ENCODE measurements at places on chromosomes 2 and 18. TPM values are rescaled to one million over a fixed set of nuclear protein-coding genes. Genes with fewer than 3 reads are reported as not detected.

The LRATD1 gene
- 4.9 TPM for total RNA-seq

The PROC gene
- not detected for total RNA-seq

The METTL21A gene
- 17.5 TPM for total RNA-seq

The FAM237A gene
- not detected for total RNA-seq

The DYSF gene
- 24.7 TPM for total RNA-seq

The LAPTM4A gene
- total RNA-seq, result 98.7 TPM

The POTEI gene
- 0.10 TPM for total RNA-seq

The TUBA3E gene
- not detected for total RNA-seq

DNA sequence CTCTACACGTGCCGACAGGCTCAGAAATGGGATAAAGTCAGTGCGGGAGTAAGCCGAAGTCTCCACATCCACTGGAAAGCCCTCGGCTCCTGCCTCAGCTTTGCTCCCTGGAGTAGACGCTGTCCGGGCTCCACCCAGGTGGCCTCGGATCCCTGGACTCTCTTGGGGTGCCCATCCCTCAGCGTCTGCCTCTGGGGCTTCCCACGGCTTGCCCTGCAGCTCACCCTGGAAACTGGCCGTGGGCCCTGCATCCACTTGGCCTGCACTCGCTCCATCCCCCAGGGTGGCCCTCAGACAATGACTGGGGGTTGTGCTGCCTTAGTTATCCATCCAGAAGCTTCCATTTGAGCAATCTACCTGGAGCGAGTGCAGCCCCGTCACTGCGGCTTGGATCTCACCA is 36.2 kb upstream of the TAF1B start:
- DNase-seq, result no peak

GRCh38 chr2:176291809-176292283 is 22.6 kb downstream of the MTX2 start:
- no peak for DNase-seq

- DNase-seq, result no peak
Measured at GRCh38 chr18:59229701-59230443, 9.9 kb downstream of the GRP start.

- DNase-seq, result peak; percentile 73
Measured at GRCh38 chr2:101114815-101115214, 36.4 kb downstream of the TBC1D8 start.

- no peak for DNase-seq
Measured at GRCh38 chr2:40457837-40458236, 5.9 kb upstream of the SLC8A1 start.

GRCh38 chr2:84880645-84881521 is at the start of gene TRABD2A:
TRABD2A (minus strand) TSS chr2:84881084; CDS start chr2:84881039, 45 bp downstream.
- DNase-seq, result peak; percentile 38

- DNase-seq, result no peak
Measured at GRCh38 chr2:144998435-144998834, 478.5 kb upstream of the ZEB2 start.

DNA sequence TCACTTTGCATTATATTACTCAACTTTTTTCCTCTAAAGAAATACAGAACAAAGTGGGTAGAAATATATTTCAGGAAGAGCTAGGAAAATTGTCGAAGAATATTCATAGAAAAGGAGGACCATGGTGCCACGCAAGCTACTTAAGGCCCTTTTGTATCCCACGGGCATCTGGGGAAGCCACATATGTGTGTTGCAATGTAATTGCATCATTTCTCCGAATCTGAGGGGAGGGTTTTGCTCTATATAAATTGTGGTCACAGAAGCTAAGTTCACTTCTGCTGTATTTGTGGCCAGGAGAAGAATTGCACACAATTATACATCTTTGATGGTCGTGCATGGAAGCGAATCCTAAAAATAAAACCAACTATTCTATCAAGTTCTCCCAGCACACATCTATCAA is 360.3 kb downstream of the IRS1 start:
- no peak for DNase-seq

DNA sequence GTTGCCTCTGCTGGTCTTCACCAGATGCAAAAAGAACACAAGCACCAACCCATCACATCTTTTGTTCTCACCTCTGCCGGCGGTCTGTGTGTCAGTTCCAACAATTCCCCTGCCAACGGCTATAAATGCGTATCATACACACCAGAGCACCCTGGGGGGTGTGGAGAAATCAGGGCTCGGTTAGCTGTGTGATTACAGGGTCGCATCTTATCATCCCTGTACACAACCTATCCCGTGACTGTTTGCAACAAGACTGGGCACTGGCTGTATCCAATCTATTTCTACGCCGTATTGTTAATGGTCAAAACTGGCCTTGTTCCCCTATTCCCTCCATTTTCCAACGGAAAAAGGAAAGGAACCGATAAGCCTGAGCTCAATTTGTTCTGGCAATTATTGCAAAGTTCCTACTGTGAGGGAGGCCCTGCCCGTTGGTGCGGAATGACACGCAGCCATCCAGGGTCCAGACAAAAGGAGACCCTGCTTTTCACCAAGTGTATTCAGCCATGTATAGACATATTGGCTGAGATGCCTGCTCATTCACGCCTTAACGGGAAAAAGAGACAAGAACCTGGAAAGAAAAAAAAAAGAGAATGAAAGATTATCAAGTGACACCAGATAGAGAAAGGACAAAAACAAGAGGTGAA is 136.9 kb downstream of the CDH20 start:
- no peak for DNase-seq

- DNase-seq, result no peak
Measured at GRCh38 chr2:72780477-72780876, 45.4 kb downstream of the EXOC6B start.

- DNase-seq, result no peak
Measured at GRCh38 chr18:59140302-59140885, 710 bp downstream of the SEC11C start.

DNA sequence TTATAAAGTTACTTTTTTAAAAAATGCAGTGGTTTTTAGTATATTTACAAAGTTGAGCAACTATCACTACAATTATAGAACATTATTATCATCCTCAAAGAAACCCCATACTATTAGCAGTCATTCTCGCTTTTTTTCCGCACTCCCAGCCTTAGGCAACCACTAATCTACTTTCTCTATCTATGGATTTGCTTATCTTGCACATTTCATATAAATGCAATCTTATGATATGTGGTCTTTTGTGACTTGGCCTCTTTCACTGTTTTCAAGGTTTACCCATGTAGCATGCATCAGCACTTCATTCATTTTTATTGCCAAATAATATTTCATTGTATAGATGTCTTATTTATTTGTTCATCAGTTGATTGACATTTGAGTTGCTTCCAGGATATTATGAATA is 273.4 kb downstream of the AGPS start:
- no peak for DNase-seq

GRCh38 chr18:48217258-48218250 is 191.6 kb downstream of the ZBTB7C start:
- no peak for DNase-seq

GRCh38 chr2:36692121-36692520 is 4.4 kb upstream of the VIT start:
- no peak for DNase-seq

DNA sequence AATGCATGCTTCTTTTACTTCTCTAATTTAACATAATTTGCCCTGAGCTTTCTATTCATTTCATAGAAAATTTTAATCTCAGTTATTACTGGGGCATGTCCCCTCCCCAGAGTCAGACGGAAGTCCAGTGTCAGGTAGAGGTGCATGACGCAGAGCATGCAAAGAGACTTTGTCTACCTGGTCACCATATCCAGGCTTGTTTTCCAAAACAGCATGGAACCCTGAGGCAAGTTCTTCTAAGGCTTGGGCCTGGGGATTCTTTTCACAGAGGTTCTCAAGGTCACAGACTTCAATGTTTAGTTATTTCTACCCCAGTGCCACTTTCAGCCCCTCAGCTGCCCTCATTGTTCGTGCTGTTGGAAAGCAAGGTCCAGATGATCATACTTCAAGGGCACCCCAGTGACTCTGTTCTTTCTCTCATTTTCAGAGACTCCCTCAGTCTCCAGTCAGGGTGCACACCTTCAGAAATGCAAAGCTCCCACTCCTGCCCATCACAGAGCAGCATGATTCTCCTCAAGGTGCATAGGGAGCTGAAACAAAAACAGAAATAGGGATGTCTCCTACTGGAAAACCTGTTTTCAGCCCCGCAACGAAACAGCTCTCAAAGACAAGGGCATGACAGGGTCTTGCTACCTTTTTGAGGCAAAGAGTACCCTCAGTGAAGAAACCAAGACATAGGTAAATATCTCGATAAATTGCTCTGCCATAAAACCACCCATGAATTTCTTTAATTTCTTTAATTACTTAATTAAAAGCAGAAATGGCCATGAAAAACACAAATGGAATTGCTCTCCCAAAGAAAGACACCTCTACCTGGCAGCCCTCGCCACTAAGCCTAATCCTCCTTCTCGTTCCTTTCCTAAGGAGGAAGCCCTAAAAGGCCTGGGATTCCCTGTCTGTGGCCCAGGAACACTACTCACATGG is 9.5 kb upstream of the EVA1A start:
- DNase-seq, result no peak

GRCh38 chr18:54872681-54873080 is 44.4 kb downstream of the RAB27B start:
- no peak for DNase-seq

- no peak for DNase-seq
Measured at GRCh38 chr2:179701524-179702110, 159.8 kb downstream of the ZNF385B start.

DNA sequence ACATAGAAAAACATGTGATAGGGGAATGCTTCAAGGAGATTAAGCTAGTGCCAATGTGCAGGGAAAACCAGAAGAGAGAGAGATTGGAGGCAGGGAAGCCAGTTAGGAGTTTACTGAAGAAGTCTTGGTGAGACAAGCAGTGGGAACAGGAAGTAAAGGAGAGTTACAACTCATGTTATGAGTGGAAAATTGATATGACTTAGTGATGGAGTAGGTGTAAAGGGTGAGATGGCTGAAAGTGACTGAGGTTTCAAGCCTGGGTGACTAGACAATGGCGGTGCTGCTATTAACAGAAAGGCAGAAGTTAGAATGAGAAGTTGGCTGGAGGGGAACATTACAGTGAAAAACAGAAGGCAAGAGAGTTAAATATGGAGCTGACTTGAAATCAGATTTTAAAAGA is 16.5 kb downstream of the DOK1 start:
- no peak for DNase-seq

GRCh38 chr2:100875516-100876230 is 55.7 kb downstream of the NPAS2 start:
- peak; percentile 55 for DNase-seq

GRCh38 chr2:241568726-241569125 is 10.2 kb downstream of the BOK start:
- DNase-seq, result no peak

- DNase-seq, result no peak
Measured at GRCh38 chr2:119871725-119872124, 112.0 kb downstream of the PTPN4 start.

DNA sequence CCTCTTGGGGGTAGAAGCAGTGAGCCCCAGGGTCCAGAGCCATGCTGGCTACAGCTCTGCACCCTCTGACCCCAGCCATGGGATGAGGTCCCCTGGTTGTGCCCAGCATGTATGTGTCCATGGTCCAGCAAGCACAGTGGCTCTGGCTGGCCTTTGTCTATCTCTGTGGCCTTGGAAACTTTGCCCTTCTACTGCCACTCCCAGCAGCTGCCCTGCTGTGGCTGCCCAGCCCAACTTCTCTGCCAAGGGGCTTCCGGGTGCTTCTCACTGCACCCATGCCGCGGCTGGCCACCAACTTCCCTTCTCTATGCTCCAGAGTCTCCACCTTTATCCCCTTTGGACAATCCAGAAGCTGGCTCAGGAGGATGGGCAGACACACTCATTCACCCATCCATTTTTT is 18.8 kb downstream of the TMEM185B start:
- no peak for DNase-seq

GRCh38 chr2:66301022-66301766 is 133.7 kb upstream of the MEIS1 start:
- no peak for DNase-seq

- no peak for DNase-seq
Measured at GRCh38 chr2:158921599-158922408, 46.6 kb upstream of the TANC1 start.

DNA sequence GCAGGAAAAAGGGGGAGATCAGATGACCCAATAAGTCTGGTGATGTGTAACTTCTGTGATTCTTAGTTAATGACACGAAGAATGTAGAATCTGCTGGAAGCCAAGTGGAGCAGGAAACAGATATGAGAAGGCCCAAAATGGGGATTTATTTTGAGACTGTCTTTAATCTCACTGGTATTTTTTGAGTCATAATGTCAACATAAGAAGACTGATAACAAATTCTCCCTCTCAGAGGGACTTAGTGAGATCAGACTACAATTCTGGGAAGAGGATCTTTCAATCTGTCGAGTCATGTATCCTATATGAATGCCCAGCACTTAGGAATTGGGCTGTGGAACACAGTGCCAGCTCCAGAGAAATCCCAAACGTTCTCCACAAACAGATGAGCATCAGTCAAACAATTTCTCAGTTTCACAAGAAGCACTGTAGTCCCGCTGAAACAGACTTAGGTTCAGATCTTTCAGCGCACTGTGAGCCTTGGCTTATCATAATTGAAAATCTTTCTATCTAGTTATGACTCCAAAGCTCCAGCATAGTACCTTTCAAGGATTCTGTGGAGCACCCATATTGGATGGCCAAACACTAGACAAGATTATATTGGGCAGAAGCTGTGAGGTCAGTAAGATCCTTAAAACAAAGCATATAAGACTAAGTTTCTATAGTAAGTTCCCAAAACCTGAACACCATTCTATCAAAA is 738.2 kb downstream of the LRP1B start:
- no peak for DNase-seq

- no peak for DNase-seq
Measured at GRCh38 chr18:12816451-12816850, 67.6 kb downstream of the PTPN2 start.

- DNase-seq, result no peak
Measured at GRCh38 chr2:72538486-72538885, 287.3 kb downstream of the EXOC6B start.

- no peak for DNase-seq
Measured at GRCh38 chr2:149827585-149828126, 240.1 kb upstream of the MMADHC start.

- DNase-seq, result no peak
Measured at GRCh38 chr2:102001767-102002142, 10.0 kb downstream of the IL1R2 start.

DNA sequence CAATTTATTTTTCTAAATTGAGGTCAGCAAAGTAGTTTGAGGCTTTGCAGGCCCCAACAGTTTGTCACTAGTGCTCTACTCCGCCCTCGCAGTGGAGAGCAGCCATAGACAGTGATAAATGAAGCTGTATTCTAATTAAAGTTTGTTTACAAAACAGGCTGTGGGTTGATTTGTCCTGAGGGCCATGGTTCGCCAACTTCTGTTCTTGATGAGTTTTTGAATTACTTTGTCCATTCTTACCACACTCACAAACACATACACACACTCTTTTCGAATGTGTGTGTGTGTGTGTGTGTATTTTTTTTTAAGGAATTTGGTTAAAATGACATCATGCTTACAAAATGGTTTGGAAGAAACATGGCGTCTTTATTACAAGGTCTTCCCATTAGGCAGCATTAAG is 68.6 kb downstream of the MTCL1 start:
- DNase-seq, result no peak

- no peak for DNase-seq
Measured at GRCh38 chr2:217062768-217063167, 202.9 kb upstream of the TNP1 start.
